Skeletal muscle cell (primary cell): ENCODE measurements at places on chromosomes 7 and 10.

- DNase-seq, result peak; percentile 16
These were observed 43.7 kb downstream of the CPVL start for GRCh38 chr7:29102558-29103151.

DNA sequence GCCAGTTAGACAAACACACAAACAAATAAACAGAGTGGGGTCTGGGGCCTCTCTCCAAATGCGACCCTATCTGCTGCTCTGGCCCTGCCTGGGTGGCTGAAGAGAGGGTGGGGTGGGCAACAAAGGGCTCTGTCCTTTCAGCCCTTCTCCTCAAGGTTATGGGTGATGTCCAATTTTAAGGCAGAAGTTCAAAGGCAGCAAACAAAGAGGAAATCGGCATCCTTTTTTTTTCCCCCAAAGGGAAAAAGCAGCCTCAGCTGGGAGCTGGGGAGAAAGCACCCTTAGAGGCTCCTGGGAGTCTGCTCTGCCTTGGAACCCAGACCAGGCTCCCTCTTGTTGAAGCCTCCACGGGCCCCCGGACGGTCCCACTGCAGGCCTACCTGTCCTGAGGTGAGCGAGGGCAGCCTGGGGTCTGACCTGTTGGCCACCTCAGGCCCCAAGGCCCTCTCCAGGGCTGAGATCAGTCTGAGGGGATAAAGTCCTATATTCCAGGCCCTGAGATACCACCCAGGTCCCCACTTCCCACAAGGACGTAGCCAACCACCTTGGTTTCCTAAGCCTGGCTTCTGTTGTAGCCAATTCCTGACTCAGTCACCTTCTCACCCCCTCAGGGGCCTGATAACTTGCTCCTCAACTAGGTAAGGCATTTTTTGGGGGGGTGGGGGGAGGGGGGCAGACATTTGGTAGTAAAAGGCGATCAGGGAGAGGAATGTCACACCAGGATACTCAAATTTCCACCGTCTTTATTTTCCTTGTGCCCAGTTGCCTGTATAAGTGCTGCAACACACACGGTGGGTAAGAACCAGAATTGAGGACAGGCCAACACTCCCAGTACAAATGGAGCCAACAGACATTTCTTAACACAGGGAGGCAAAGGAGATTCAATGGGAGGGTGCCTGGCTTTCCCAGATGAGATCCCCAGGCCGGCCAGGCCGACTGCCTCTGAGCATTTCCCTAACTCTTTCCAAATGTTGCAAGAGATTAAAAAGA lies 4.3 kb downstream of the HOXA11 start:
- no peak for DNase-seq

GRCh38 chr7:884191-885003 lies 8.0 kb downstream of the GET4 start:
- DNase-seq, result no peak

DNA sequence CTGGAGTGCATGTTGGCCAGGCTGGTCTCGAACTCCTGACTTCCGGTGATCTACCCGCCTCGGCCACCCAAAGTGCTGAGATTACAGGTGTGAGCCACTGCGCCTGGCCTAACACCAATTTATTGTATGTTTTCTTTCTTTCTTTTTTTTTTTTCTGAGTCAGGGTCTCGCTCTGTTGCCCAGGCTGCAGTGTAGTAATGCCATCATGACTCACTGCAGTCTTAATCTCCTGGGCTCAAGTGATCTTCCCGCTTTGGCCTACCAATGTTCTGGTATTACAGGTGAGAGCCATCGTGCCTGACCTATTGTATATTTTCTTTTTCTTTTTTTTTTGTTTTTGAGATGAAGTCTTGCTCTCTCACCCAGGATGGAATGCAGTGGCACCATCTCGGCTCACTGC lies 33.8 kb upstream of the UBE2H start:
- no peak for DNase-seq
